ENCODE measurements at places on chromosomes 11 and 22. TPM values are rescaled to one million over a fixed set of nuclear protein-coding genes. Genes with fewer than 3 reads are reported as not detected.

SPON1 gene
- total RNA-seq: 0.09 TPM

SULT4A1 gene
- total RNA-seq: 1.0 TPM

APLNR gene
- total RNA-seq: not detected

- DNase-seq: peak; percentile 44
Measured at GRCh38 chr11:15327786-15328231, 213.1 kb downstream of the INSC start.

- no peak for DNase-seq
Measured at GRCh38 chr11:68340003-68340767, 27.8 kb downstream of the LRP5 start.

DNA sequence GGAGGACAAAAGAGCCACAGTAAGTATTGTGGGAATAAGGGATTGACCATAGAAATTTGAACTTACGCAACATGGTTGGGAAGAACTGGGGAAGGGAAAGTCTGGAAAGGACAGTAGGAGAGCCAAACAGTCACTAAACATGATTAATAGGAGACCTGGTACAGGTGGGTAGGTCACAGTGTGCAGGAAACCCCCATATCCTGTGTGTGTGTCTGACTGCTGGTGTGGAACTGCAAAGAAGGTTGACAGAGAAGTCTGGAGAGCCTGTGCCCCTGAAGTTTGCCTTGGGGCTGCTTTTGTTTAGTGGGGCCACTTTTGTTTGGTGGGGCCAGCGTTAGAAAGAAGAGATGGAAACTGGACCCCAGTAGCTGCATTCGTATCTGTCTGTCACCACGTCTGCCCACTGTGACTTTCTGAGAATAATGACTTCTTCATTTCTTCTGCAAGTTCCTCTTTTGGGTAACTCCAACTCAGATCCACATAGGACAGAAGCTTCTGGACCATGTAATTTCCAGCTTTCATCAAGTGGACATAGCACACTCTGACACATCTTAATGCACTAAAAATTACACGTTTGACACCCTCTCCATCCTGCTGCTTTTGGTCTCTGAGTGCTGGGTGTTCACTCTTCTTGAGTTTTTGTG, 126.8 kb upstream of the RAG2 start:
- DNase-seq: no peak

GRCh38 chr11:76739798-76740197, 43.4 kb upstream of the TSKU start:
- DNase-seq: no peak

DNA sequence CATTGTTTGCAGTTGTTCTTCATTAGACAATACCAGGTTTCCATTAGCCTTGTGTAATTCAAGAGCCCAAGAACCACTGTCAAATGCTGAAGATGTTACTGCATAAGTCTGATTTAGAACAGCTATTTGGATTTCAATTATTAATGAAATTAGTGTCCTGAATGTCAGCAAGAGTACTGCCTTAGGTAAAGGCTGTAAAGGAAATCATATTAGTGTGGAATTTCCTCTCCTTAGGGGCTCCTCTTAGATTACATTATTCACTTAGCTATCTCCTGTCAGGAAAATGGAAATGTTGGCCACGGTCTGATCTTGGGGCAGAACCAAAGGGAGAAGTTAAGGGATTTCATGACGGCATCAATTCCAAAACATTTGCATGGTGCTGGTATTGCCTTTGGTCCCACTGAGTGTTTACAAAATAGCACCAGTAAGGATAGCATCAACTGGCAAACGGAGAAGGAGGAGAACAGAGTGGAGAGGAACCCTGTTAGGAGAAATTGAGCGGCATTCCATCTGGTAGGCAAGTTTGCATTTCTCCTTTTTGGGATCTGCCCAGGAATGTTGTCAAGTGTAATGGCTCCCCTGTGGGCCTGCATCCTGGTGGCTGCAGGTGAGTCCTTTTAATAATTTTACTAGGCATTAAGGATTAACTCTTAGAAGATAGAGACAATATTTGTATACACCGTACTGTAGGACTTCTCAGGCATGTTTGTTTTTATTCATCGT, at the start of gene HTR3B:
TSS of gene HTR3B (plus strand) at position 418 of the 723 bp plus-strand sequence. CDS start at position 556, 138 bp downstream.
- DNase-seq: no peak

- no peak for DNase-seq
Measured at GRCh38 chr11:2511421-2512369, 66.9 kb downstream of the KCNQ1 start.

Measured in Daoy (cell line).